ENCODE measurements at places on chromosomes 4 and X.
A peak's percentile ranks its signal among the peaks of the same experiment; 100 is the strongest.

GRCh38 chr4:153151535-153152455, 52.4 kb upstream of the TRIM2 start:
- peak; percentile 82 for DNase-seq

GRCh38 chr4:45688341-45688740, 435.5 kb downstream of the GABRG1 start:
- DNase-seq, result no peak

DNA sequence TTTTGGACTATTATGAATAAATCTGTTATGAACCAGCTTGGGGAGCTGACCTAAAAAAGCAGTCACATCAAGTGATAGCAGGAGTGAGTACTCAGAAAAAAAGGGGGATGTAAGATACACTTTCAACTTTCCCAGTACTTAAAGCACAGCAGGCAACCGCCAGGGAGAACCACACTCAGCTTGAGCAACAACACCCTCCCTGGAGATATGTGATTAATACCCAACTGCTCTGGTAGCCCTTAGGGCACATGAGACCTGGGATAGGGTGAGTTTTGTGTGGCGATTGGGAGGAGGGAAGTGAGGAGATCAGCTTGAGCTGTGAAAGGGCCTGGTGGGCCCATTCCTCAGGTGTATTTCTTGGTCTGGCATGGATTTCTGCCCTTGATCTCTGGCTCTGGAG, 220.3 kb upstream of the SFRP2 start:
- DNase-seq, result no peak

- no peak for DNase-seq
These were observed 53.6 kb upstream of the MSX1 start for GRCh38 chr4:4805887-4806286.

GRCh38 chrX:66892004-66892403, 253.1 kb upstream of the EDA2R start:
- no peak for DNase-seq

DNA sequence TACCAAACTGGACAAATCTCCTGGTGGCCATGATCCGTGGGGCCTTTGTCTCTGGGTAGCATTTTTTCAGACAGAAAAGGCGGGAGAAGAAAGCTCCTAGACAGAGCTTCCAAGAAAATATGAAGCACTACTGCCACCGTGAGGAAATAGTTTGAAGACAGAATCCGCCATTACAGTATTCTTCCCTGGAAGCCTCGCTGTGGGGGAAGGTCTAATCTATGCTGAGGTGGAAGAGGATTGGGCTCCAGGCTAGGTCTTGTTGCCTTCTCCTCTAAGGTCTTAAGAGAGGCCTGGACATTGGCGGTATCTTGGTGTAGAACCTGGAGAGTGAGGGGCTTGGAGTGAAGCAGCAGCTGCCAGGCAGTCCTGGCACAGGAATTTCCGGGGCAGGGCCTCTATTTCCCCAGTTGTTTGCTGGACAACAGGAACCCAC, 218.9 kb downstream of the OR13H1 start:
- DNase-seq, result no peak

- peak; percentile 56 for DNase-seq
These were observed 167.5 kb downstream of the CDS1 start for GRCh38 chr4:84750260-84750959.
